Brain microvascular endothelial cell (primary cell): ENCODE measurements at places on chromosomes 4 and X.

GRCh38 chr4:158190718-158191117 is 17.9 kb upstream of the GASK1B start:
- DNase-seq = no peak

- DNase-seq = no peak
Measured at GRCh38 chrX:41335198-41335957, 1.4 kb downstream of the DDX3X start.

- DNase-seq = no peak
Measured at GRCh38 chrX:96453139-96453538, 231.5 kb upstream of the DIAPH2 start.

- DNase-seq = no peak
Measured at GRCh38 chr4:169398316-169398715, 127.6 kb upstream of the SH3RF1 start.

GRCh38 chr4:100633269-100633668 is 115.4 kb upstream of the EMCN start:
- no peak for DNase-seq

GRCh38 chr4:139844057-139844456 is 178.4 kb downstream of the MGST2 start:
- DNase-seq = no peak

DNA sequence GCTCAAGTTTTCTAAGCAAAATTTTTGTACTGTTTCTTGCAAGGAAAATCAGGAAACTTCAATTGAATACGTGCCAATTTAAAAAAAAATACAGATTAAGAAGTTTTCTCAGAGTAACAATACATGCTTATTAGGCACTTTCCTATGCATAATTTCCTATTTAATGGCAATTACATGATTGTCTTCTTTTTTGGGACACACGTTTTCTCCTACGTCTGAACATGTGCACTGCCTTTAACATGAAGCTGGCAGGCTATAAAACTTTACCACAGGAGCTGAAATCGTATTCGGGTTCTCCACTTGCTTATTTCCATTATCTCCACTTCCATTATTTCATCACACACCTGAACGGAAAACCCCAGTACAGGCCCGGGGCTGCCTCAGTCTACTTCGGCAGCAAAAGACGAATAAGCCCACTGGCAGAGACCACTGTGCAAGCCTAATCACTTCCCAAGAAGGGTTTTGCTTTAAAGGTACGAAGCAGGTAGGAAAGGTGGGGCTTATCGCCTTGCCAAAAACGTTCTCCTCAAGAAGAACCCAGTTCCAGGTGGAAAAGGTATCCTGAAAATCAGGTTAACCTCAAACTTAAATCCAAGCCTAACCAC is 575 bp downstream of the RCHY1 start:
- DNase-seq = no peak

- DNase-seq = no peak
Measured at GRCh38 chrX:10897768-10898167, 213.4 kb upstream of the HCCS start.

DNA sequence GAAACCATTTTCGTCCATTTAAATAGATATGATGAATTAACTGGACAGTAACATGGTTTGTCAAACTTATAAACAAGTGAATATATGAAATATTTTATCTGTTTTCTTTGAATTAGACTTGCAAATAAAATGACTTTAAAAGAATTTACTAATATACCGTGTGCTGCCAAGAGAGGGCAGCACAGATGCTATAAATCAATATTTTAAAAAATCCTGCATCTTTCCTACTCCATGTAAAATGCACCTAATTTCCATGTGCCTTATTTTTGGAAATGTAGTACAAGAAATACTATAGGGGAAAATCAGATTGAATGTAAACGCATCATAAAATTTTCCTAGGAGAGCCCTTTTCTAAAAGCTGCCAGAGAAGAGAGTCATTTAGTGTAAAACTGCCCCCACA is 62.2 kb downstream of the PRKX start:
- DNase-seq = peak; percentile 36

DNA sequence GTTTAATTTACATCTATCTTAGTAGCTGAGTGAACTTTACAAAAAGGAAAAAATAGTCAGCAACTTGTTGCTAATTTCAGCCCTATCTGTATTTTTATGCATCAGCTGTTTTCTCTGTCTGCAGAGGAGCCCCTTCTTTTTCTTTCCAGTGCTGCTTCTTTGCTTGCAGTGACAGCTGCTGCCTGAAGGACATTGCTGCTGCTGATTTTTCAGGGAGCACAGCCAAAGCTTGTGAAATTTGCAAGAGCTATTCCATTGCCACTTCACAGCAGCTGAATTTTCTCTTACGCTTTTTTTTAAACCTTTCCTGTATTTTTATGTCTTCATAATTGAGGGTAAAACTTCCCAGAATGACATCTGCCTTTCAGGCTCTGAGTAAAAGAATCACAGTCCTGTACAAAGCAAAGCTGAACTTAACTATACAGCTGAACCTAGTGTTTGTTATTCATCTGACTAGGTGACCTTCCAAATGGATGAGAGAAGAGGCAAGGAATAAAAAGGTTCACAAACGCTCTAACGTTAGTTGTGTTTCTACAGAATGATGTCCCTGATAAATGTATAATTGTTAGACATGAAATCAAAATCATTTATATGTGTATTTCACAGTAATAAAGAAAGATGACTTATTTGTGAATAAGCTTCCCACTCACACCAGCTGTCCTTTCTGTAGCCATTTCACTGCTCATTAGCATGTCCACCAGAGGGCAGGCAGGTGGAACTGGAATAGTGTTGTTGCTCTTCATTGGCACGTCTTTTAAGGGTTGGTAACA is 541.4 kb downstream of the ADGRL3 start:
- peak; percentile 9 for DNase-seq

DNA sequence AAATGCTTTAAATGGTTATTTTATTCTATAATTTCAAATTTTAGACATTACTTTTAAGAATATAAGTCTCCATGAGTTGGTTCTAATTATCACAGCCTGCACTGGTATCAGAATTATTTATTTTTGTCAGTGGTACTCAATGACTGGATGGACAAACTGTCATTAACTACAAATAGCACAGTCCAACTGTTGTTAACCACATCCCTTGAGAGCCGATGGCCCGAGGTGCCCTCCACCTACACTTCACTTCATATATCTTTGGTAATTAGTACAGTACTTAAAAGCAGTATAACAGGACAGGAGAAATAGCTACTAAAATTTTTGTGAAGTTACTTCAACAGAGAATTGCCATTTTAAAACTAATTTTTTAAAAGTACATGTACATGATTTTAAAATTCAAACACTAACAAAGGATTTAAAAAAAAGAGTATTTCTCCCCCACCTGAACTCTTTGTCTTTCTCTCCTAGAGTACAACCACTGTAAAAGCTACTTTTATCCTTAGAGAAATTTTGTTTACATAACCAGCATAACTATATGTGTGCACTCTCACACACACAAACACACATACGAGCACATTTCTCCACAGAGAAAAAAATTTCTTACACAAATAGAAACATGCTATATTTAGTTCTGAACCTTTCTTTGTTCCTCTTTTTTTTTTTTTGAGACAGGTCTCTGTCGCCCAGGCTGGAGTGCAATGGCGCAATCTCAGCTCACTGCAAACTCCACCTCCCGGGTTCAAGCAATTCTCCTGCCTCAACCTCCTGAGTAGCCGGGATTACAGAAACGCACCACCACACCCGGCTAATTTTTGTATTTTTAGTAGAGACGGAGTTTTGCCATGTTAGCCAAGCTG is 6.5 kb downstream of the TIFA start:
- no peak for DNase-seq

DNA sequence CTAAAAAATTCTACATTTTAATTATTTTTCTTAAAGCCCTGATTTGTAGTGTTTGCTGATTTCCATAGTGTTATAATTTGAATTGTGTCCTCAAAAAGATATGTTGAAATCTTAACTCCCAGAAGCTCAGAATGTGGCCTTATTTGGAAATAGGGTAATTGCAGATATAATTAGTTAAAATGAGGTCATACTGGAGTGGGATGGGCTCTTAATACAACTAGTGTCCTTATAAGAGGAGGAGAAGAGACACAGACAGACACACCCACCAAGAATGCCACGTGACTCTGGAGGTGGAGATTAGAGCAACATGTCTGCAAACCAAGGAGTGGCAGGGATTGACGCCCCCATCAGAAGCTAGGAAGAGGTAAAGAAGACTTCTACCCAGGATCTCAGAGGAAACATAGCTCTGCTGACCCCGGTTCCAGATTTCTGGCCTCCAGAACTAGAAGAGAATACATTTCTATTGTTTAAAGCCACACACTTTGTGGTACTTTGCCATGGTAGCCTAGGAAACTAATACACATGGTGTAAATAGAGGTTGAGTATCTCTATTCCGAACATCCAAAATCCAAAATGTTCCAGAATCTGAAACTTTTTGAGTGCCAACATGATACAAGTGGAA is 70.5 kb upstream of the IRF2 start:
- no peak for DNase-seq

DNA sequence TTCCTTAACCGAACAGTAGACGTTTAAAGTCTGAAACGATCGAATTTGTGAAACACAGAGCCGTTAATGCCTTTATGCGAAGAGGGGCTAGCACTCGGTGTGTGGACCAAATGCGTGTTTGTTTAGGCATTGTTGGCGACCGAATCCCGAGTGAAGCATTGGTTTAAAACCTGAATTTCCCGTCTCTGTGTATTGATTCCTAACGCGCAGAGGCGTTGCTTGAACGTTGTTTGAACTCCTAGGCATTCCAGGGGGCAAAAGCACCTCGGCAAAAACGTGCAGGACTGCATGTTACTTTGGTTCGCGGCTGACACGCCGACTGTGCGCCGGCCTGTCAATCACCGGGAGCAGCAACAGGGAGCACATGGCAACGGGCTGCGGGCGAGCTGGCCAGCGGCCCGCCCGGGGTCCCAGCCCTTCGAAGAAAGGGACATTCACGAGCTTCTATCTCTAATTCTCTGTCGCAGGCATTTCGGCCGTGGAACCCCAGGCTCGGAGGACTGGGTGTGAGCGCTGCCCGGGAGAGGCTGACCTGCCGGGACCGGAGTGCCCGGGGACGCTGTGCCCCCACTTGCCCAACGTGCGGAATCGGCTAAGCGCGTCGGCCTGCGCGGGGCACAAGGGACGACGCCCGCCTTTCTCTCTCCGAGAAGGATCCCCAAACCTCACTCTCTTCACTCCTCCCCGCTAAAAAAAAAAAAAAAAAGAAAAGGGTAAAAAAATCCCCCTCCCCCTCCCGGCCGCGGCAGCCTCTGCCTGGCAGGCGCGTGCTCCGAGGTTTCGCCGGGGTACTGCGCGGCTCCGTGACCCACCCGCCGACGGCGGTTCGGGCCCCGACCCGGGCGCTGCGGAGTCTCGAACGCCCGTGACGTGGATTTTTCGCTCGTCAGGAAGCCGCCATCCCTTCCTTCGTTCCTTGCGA is 810 bp downstream of the SPRY1 start:
- peak; percentile 40 for DNase-seq

DNA sequence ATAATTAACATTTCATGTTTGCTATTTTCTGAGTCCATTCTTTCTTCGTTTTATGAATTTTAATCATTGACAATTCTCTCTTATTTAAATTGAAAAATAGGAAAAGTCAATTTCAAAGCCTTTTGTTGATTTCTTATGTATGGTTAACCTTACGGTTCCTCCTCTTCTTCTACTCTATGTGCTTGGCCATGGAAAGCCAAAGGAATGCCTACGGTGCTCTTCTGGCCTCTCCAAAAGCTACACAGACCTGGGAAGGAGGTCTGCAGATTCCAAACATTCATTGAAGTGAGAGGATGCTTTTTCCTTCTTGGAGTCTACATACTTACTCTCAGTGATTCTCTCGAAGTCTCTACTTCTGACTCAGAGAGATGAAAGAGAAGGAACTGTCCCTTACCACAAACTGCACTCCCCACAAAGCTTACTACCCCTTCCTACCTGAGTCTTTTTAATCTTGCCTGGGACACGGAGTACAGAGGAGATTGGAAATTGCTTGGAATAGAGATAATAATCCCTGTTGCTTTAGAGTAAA is 863.1 kb upstream of the FTHL17 start:
- DNase-seq = no peak

GRCh38 chr4:100721077-100721476 is 203.3 kb upstream of the EMCN start:
- no peak for DNase-seq

DNA sequence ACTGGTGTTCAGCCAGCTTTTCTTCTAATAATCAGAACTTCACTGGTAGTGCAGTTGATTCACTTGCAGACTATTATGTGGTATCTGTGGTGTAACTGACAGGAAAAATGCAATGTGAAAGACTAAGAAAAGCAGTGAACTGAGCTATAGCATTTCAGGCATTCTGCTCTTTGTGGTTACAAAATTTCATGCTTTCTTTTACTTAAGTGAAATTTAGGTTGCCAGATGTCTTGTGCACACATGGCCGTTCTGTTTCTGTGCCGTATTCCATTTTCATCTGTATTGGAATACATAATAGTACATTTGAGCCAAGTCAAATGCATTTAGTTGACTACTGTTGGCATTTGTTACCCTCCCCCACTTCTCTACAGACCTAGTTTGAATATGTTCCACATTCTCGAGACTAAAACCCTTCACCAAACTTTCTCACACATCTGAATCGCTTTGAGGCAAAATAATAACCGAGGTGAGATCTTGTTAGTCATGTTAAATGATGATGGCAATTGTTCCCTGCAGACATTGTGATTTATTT is 8.2 kb downstream of the RTL3 start:
- peak; percentile 23 for DNase-seq

DNA sequence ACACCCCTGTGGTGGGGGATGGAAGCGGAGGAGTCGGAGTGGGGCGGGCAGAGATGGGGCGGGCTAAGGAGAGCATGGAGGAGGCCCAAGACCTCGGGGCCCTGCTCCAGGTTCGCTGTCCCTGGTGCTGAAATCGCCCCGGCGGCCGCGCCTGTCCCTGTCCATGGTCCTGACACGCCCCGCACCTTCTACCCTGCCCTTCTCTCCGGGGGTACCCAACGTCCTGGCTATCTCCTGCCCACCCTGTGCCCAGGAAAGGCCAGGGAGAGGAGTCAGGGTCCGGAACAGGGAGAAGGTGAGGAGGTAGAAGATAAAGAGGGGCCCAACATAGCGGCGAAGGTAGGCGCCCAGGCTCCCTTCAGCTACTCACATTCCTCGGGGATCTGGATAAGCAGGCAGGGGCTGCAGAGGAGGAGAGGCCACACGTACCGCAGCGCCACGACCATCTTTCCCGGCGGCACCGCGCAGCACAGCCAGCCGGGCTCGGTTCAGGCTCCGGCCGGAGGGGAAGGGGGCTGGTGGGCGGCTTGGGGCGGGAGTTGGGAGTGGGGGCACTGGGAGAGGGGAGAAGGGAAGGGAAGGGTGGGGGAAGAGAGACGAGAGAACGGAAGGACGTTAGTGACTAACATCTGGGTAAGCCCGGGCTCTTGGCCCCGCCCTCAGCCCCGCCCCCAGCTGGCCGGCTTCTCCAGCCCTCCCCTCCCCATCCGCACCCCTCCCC is 10.4 kb downstream of the L1CAM start:
- peak; percentile 7 for DNase-seq

DNA sequence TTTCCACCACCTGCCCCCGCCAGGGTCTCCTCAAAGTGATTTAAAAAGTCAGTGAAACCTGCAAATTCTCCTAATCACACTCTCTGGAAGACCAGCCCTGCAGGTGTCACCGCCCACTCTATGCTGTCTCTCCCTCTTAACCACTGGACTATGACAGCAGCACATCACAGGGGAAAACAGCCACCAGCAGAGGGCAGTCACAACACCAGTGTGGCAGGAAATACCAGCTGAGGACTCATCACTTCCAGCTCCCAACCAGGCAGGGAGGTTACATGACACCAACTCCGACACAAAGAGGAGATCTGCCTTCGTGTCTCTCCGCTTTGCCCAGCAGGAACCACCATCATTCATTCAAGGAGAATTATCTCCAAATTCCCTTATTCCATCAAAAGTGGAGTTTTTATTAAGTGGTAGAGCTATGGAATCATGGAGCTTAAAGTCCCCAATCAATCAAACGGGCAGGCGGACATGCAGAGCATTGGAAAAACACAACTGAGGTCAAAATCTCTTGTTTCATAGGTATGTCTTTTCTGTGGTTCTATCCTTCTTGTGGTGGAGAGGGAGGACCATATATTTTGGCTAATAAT is 91.3 kb downstream of the NSUN7 start:
- DNase-seq = peak; percentile 98
